ENCODE measurements at places on chromosomes 1 and 21.

- DNase-seq: peak; percentile 94
Observed at GRCh38 chr1:43348809-43349593, 9.8 kb upstream of the CDC20 start.

DNA sequence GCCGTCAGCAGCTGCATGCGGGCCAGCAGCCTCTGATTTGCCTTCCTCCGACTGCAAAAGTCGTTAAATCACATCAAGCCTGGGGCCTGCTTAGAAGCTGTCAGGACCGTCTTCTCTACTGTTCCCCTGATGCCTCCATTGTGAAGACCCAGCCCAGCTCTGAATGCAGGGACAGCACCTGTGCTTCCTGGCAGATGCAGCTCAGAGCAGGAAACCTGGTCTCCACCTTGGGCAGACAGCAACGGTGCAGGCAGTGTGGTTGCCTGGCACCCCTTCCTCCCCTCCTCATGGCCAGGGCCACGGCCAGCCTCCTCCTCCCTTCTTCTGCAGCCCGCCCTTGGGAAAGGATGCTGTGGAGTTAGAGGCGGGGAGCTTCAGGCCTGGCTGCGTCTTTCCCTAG lies 92.3 kb upstream of the COL6A1 start:
- no peak for DNase-seq

DNA sequence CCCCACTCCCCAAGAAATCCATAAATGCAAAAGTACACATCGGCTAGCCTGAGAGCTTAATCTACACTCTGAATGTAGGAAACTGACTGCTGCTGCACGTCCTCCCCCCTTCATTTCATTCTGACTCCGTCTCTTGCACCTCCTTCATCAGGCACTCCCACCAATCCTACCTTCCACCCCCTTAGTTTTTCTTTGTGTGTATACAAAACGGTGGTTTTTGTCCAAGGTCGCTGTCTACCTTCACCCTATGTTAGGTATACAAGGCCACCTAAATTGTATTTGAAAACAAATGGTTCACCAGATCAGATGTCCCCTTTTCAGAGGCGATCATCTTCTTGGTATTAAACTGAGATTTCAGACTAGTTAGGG lies 1.9 kb downstream of the WDR26 start:
- no peak for DNase-seq

GRCh38 chr1:183554577-183554976 lies 35.7 kb downstream of the NCF2 start:
- DNase-seq: no peak

DNA sequence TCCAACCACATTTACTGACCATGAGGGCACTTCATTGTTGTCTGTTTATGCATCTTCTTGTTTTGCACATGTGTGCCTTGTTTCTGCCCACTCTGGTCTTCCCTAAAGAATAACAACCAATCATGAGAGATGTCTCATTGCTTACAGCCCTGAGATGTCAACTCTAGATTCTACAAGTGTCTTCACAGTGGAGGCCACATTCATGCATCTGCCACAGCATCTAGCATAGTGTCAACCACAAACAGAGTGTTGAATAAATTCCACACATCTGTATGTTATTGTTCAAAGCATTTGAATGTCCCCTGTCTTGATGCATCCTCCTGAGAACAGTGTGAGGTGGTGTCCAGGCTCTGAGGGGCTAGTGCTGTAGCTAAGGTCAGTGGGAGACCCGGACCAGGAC lies 43.1 kb downstream of the KCNC4 start:
- DNase-seq: no peak

- no peak for DNase-seq
Observed at GRCh38 chr21:25688275-25689155, 46.2 kb downstream of the ATP5PF start.

GRCh38 chr1:200887772-200888348 lies 6.8 kb upstream of the INAVA start:
- DNase-seq: no peak

GRCh38 chr1:198925567-198925966 lies 286.7 kb downstream of the PTPRC start:
- no peak for DNase-seq

- no peak for DNase-seq
Observed at GRCh38 chr1:155858800-155859233, 550 bp upstream of the SYT11 start.

GRCh38 chr1:221775206-221775605 lies 33.3 kb upstream of the DUSP10 start:
- DNase-seq: no peak

- no peak for DNase-seq
Observed at GRCh38 chr1:47727051-47727696, 270.0 kb downstream of the TRABD2B start.

- no peak for DNase-seq
Observed at GRCh38 chr1:35270836-35271235, 2.3 kb downstream of the ZMYM4 start.

- no peak for DNase-seq
Observed at GRCh38 chr1:179146476-179146875, 64.6 kb downstream of the TOR3A start.

DNA sequence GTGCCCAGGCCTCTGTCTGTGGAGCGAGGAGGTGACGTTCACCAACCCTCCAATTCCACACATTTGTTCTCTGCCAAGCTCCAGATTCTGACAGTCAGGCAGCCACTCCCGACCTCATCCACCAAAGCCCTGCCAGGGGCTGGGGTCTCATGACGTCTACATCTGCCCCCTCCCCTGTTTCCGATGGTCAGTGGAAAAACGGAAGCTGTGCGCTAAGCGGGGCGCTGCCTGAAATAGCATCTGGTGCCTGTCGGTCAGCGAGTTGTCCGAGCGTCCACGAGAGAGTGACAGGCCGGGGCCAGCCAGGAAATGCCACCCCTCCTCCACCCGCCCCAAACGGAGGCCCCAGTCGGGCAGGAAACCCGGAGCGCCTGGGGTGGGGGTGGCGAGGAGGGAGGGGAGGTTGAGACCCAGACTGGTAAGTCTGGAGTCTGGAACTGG lies 3.2 kb upstream of the TAL1 start:
- DNase-seq: no peak

DNA sequence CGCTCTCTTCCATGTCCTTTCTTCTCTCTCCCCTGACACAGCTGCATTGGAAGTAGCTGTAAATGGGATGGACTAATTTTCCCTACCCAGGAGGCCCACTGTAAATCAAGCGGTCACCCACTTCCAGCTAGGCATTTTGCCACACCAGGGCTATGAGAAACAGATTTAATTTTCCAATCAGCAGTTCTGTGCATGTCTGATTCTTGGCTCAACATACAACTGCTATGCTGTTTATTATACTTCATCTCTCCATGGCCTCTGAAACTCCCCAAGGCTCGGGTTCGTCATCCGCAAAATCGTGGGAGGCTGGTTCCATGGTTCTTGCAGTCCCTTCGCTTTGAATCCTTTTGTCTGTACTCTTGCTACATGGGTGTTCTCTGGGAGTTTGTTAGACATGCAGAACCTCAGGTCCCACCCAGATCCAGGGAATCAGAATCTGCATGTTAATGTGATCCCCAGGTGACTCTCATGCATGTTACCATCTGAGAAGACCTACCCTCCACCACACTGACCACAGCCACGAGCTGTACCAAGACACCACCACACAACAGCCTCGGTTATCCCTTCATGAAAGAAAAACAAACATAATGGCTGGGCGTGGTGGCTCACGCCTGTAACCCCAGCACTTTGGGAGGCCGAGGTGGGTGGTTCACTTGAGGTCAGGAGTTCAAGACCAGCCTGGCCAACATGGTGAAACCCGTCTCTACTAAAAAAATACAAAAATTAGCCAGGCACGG lies 190.5 kb downstream of the GABPA start:
- DNase-seq: no peak
